HuH-7.5 (cell line): ENCODE measurements at places on chromosomes 11 and 22.
A peak's percentile ranks its signal among the peaks of the same experiment; 100 is the strongest.

DNA sequence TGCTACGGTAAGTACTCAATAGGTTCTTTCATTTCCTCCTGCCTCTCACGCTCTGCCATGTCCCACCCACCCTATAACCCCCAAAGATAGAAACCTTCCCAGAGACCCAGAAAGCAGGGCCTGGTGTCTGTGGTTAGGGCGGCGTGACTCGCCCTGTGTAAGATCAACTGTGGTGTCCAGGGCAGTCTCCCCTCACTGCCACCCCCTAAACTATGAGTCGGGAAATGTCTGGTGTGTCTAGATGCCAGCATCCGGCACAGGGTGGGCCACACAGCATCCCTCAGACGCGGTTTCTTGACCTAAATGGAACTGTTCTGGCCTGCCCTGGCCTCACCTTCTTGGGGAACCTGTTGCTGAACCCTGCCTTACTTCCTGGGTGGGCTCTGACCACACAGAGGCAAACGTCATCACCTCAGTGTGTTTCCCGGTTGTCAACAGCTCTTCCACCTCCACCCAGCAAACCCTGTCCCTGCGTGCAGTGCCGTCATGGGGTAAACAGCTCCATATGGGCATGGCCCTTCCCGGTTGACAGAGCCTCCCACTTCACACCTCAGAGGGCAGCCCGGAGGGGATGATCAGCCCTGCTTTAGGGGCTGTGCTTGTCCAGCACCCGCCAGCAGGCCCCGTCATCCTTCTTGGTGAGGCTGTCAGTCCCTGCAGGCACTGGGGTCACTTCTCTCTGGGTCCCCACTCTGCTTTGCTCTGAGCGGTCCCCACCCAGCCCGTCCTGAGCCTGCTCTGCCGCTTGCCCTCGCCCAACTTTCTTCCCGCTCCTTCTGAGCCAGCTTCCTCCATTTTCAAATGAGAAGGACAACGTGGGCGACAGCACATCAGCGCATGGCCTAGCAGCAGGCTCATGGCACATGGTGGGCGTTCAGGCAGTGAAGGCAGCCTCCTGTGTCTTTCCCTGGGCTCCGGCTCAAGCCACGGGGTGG is 6.0 kb downstream of the WNT11 start:
- DNase-seq: no peak

DNA sequence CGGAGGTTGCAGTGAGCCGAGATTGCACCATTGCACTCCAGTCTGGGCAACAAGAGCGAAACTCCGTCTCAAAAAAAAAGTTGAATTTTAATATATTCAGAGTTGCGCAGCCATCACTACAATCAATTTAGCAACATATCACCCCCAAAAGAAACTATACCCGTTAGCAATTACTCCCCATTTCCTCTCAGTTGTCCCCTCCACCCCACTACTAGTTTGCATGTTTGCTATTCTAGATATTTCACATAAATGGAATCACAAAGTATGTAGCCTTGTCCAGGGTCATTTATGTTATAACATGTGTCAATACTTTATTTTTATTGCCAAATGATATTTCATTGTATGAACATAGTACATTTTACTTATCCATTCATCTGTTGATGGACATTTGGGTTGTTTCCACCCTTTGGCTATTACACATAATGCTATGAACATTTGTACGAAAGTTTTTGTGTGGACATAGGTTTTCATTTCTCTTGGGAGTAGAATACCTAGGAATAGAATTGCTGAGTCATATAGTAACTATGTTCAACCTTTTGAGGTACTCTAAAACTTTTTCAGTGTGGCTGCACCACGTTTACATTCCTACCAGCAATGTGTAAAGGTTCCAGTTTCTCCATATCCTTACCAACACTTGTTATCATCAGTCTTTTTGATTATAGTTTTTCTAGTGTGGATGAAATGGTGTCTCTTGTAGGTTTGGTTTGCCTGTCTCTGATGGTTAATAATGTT is 2.2 kb downstream of the ZNF143 start:
- no peak for DNase-seq

GRCh38 chr11:29641201-29641600 is 375.6 kb downstream of the KCNA4 start:
- DNase-seq: no peak

GRCh38 chr11:119496469-119496868 is 73.5 kb upstream of the THY1 start:
- DNase-seq: no peak

GRCh38 chr22:44080936-44081861 is 57.1 kb downstream of the PARVB start:
- DNase-seq: peak; percentile 73

DNA sequence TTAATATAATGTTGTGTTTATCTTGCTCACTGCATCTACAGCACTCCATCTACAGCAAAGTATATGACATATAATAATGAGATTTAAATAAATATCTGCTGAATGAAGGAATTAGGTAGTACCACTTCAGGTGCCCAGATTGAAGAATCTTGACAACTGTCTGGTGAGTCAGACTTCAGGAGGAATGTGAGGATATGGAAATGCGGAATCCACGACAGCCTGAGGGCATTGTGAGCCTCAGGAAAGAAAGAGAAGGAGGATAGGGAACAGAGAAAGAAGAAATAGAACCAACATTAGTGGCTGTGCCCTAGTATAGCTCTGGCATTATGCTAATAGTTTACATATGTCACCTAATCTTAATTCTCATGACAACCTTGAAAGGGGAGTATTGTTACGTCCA is 304.4 kb downstream of the AASDHPPT start:
- no peak for DNase-seq

GRCh38 chr11:73359341-73359740 is 16.9 kb upstream of the RELT start:
- no peak for DNase-seq

GRCh38 chr11:112361396-112361795 is 100.7 kb upstream of the PLET1 start:
- DNase-seq: no peak

DNA sequence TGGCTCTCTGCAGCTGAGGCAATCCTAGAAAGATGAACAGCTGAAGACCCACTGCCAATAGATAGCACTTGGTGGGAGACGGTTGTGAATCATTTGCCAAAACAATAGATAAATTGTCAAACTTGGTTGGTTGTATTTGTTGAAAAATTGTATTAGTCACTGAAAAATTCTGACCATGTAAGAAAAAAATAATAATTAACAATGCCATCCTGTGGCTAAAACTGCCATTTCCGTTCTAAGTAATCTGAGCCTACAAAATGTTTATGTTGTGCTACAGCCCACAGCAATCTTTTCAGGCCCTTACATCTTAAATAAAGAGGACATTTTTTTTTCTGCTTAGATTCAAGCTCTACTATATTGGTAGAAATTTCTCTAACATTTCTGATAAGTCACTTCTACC is 103.2 kb upstream of the ANO3 start:
- DNase-seq: no peak

- no peak for DNase-seq
These were observed 23.1 kb downstream of the JRKL start for GRCh38 chr11:96412761-96413381.

DNA sequence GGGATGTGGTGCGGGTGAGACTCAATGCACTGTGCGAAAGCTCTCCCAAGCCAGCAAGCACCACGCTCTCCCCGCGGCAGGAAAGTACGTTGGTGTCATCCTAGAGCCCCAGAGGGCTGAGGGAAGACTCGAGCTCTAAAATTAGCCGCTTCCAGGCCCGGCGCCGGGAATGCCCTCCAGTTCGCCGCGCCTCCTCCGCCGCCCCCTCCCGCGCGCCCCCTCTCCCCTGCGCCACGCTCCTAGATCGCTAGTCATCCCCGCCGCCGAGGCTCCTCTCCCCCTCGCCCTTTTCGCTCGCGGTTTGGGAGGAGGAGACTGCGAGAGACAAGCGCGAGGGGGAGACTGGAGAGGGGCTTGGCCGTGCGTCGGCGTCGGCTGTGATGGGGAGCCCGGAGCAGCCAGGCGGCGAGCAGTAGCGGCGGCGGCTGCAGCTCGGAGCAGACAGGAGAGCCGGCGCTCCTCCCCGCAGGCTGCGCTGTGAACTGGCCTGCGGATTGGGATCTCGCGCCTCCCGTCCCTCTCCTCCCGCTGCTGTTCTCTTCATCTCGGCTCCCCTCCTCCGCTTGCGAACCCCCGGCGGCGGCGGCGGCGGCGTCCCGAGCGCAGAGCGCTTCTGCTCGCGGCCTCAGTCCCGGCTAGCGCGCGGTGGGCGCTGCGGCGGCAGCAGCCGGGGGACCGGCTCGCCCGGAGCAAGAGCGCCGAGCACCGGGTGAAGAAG is at the start of gene FAT3:
TSS of gene FAT3 (plus strand) at position 412 of the 718 bp plus-strand sequence. CDS start 127,295 bp downstream, outside the sequence.
- DNase-seq: no peak

GRCh38 chr11:70654016-70654415 is 255.7 kb downstream of the CTTN start:
- no peak for DNase-seq

DNA sequence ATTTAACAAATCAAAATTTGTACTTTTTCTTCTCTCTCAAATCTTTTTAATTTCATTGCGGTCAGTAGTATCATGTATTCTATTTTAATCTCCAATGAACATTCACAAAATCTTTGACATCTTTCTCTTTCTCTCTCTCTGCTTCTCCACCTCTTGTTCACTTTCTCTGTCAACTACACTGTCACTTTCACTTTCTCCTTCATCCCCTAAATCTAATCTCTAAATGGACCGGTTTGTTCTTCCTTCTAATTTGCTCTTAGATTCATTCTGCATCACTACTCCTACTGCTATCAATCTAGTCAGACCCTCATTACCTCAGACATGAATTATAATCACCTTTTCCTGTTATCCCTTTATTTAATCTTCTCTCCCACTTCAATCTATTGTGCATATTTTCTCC is 18.6 kb downstream of the CCDC73 start:
- DNase-seq: no peak

DNA sequence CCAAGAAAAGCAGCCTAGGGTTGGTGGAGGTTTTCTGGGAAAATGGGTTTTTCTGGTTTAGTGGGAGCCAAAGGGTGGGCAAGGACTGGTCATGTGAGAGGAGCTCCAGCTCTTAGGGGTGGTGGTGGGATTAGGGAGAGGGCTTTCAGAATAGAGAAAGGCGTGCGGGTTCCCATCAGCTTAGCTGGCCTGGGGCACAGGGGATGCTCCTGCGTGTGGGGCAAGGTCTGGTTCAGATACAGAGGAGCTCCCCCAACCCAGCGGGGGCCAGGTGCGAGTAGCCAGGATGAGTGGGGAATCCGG is 644 bp downstream of the TMEM134 start:
- DNase-seq: no peak

DNA sequence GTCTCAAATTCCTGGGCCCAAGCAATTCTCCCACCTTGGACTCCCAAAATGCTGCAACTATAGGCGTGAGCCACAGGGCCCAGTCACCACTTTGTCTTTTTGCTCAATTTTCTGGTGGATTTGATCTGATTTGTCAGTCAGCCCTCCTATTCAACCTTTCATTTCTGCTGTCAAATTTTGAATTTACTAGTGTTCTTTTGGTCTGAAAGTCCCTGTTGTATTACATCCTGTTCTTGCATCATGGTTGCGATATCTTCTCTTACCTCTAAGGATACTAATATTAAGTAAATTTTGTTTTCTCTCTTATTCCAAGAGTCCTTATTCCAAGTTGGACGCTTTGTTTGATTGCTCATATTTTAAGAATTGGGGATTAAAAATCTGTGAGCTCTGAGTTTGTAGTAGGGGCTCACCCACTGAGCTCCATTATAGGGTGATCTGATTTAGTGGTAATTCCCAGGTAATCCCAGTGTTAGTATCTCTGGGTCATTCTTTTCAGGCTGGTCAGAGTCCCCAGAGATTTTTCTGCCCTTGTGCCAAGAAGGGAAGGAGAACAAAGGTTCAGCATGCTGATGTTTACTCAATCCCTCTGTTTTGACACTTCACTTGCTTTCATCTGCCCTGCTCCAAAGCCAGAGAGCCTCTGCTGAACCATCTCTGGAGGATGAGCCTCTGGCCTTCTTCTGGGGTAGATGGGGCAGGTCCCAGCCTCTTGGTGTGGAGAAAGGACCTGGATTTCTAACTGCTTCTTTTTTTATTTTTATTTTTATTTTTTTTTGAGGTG is 10.0 kb downstream of the UPB1 start:
- no peak for DNase-seq

- DNase-seq: no peak
These were observed 35.0 kb downstream of the CWC15 start for GRCh38 chr11:94938095-94939055.

DNA sequence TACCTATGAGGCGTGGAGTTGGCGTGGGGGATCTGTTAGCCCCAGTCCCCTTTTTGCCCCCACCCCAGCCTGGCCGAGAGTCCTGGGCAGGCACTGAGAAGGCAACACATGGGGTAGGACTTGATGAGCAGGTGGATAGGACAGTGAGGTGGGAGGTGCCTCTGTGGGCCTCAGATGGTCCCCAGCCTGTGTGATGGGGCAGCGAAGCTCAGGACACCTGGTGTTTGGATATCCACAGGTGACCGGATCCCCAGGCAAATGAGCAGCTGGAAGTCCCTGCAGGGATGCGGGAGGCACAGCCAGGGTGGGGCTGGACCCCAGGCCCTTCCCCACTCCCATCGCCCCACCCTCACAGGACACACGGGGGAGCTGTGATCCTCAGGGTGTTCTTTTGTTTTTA is 9.7 kb downstream of the FBLN1 start:
- no peak for DNase-seq

DNA sequence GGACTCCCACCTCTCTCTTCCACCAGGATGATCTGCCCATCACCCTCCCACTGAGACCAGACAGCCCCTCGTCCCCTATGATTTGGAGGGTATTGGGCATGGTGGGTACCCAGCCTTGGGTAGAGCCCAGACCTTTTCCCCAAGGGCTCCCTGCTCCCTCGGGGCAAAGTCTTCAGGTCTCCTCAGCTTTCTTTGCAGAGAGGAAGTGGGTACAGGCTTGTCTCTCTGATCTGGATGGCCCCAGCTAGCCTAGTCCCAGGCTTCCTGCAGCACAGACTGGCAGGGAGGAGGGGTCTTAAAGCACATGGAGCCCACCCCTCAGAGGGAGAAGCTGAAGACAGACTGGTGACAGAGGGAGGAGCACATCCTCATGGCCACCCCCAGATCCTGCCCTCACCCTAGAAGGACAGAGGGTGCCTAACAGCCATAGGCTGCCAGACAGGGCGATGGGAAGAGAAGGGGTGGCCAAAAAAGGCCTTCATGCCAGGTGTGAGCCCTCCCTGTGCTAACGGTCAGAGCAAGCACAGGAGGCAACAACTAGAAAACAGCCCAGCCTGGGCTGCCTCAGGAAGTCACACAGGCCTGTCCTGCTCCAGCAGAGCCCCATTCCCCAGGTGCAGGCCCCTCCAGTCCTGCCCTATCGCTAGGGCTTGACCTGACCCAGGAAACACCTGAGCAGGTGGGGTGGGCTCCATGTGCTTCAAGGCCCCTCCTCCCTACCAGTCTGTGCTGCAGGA is 30.4 kb downstream of the SLC22A12 start:
- DNase-seq: no peak

DNA sequence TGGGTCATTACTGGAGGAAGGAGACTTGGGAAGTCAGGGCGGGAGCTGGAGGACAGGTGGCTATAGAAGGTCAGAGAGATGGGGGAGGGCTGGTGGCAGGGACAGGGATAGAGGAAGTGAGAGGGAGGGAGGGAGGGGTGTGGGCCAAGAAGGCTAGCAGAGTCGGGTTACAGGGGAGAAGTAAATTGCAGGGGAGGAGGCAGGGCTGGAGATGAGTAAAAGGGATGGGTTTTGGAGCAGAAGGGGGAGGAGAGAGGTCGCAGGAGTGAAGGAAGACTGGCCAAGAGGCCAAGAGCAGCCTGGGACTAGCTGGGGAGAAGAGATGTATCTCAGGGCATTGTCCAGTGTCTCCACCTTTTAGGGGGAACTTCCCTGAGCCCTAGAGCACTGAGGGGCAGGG is 33.0 kb downstream of the LRRC10B start:
- DNase-seq: no peak

- DNase-seq: no peak
These were observed 128.1 kb downstream of the LDLRAD3 start for GRCh38 chr11:36071917-36072500.

- DNase-seq: no peak
These were observed 195 bp upstream of the ALX4 start for GRCh38 chr11:44310206-44310462.
